ENCODE measurements at places on chromosomes 2 and 18.

DNA sequence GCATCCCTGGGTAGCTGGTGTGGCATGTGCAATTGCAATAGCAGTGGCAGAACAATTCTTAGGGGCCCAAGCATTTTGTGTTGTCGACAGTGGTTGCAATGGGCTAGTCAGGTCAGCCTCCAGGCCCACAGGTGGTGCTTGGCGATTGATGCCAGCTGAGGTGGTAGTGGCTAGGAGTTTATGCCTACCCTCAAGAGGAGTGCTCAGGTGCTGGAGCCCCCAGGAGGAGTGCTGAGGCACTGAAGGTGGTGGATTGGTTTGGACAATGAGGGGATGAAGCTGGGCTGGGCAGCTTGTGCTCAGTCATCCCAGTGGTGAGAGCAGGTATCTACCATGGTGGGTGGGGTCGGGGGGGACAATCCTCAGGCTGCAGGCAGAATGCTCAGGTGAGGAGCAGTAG lies 877.9 kb upstream of the TMEFF2 start:
- DNase-seq, result no peak

- DNase-seq, result no peak
These were observed 59.5 kb upstream of the AMMECR1L start for GRCh38 chr2:127945281-127945680.

GRCh38 chr2:164881524-164881923 lies 39.9 kb upstream of the COBLL1 start:
- no peak for DNase-seq

DNA sequence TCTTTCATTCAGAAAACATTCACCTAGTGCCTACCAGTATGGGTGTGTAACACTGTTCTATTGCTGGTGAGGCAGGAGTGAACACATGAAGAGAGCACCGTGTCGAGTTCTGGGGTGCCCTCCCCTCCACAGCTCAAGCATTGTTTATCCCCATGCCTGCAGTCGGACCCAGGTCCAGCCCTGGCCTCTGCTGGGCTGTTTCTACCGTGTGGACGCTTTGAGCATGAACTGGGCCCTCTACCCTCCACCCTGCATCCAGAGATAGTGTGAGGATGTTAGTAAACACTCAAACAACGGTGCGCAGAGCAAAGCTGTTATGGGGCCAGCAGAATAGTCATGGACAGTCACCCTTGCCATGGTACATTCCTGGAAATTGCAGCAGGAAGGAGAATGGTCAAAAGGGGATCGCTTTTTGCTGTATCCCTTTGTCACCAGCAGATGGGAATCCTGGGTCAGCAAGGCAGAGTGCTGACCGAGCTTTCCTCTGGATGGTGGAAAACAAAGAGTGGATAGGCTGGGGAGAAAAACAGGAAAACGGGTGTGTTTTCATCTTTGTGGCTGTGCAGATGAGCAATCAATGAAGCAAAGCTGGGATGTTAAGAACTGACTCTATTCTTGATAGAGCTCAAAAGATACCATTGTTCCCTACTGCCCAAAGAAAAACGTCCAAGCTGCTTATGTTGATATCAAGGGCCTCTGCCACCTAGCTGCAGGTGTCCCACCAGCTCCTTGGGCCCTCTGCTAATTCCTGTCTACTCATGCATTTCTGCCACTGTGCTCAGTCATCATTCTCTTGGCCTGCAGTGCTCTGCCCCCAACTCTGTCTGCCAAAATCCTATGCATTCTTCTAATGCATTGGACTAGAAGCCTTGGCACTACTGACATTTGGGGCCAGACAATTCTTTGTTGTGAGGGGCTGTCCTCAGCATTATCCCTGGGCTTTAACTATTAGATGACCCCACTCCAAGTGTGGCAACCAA lies 38.7 kb downstream of the REEP1 start:
- DNase-seq, result no peak

DNA sequence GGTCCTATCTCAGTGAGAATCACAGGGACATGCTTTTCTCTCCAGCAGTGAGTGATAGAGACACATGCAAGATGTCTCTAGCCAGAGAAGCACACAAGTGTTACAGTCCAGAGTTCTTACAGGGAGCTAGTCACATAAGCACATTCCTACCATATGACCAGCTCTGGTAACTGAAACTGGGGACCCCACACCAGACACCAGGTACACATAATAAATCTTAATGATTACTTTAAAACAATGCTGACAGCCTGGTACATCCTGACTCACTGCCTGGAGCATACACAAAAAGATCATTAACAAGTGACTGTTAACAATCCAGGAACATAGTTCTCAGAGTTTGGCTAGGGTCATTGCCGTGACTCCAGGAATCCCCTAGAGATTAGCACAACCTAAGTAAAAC lies 53.6 kb downstream of the GALNT1 start:
- no peak for DNase-seq

- DNase-seq, result no peak
These were observed 284.5 kb upstream of the TFPI start for GRCh38 chr2:187838690-187839089.

- no peak for DNase-seq
These were observed 44.9 kb upstream of the TTC39C start for GRCh38 chr18:23969664-23970063.

DNA sequence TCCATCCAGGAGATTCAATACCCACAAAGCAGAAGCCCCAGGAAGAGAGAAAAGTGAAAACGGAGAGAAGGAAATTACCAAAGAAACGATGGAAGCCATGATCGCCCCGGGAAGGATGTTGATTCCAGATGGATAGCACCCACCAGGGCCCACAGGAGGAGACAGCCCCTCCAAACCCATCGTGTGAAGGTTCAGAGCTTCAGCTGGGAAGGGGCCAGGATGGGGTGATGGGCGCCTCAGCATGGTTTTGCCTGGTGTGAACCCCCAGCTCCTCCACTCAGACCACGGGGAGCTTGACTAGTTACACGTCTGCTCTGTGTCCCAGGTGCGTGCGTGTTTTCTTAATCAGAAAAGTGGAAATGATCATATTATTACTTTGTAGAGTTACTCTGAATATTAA lies 264.5 kb downstream of the EIPR1 start:
- DNase-seq, result no peak

DNA sequence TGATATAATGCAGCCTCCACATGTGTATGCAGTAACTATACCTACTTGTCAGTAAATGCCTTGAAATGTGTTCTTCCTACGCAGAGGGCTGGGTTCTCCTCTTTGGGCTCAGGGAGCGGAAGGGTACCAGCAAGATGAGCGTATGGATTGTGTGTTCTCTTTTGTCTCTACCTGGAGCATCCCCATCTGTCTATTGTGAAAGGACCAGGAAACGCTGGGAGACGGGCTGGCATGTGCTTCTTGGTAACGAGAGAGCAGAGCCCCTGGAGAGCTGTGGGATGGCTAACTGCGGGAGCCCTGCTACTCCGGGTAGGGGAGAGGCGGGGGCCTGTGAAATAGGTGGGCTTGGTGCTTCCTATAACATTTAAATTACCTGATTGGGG lies 80.9 kb downstream of the BCL2 start:
- DNase-seq, result no peak

- DNase-seq, result no peak
These were observed 19.5 kb downstream of the TRAF3IP1 start for GRCh38 chr2:238339814-238340213.

GRCh38 chr18:40897884-40898283 lies 1057.2 kb upstream of the PIK3C3 start:
- no peak for DNase-seq

DNA sequence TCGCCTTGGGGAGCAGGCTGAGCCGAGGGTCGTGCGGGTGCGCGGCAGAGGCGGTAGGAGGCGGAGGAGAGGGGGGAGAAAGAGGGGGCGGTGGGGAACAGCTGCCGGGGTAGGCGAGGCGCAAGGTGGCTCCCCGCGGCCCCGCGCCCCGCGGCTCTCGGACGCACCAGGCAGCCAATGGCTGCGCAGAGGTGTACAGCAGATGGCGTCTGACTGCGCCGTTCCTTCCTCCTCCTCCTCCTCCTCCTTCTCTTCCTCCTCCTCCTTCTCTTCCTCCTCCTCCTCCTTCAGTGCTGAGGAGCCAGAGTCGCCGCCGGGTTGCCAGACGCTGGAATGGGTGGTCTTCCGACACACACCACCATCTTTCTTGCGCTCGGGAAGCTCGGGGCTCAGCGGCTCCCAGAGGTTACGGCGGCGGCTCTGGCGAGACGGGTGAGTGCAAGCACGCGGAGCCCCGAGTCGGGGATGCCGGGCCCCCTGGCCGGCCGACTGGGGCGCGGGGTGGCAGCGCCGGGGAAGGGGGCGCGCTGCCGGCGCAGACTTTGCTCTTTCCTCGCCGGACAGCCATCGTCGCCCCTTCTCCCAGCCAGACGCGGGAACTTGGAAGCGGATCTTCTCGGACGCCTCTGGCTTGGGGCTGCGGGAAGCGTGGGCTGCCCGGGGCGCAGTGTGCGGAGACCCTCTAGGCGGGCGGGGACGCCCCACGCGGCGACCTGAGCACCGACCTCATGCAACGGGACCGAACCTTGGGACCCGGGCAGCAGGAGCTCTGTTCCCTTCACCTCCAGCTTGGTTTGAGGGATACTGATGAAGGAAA lies at the start of gene THSD7B:
THSD7B (plus strand) TSS at position 290 of the 817 bp plus-strand sequence. CDS start 116,634 bp downstream, outside the sequence.
- no peak for DNase-seq

- no peak for DNase-seq
These were observed 206.7 kb downstream of the SH3RF3 start for GRCh38 chr2:109335631-109336176.

- DNase-seq, result no peak
These were observed 141.4 kb downstream of the SPAG16 start for GRCh38 chr2:213425618-213426017.

- no peak for DNase-seq
These were observed 1.5 kb downstream of the SOWAHC start for GRCh38 chr2:109615637-109616144.

DNA sequence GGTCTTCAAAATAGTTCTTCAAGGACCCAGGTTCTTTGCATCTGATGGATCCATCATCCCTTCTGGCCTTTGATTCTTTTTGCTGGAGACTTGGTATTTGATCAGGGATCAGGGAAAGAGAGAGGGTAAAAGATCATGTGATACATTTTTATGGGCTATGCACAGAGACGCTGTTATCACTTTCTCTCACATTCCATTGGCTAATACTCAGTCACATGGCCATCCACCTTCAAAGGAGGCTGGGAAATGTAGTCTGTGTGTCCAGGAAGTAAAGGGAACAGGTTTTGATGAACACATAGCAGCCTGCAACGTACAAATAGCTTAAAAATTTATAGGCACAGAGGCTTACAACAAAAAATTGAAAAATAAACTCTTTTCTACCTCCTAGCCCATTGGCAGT lies 629.6 kb upstream of the FANCL start:
- peak; percentile 25 for DNase-seq

GRCh38 chr2:179106342-179106675 lies 56.4 kb upstream of the CCDC141 start:
- DNase-seq, result no peak

DNA sequence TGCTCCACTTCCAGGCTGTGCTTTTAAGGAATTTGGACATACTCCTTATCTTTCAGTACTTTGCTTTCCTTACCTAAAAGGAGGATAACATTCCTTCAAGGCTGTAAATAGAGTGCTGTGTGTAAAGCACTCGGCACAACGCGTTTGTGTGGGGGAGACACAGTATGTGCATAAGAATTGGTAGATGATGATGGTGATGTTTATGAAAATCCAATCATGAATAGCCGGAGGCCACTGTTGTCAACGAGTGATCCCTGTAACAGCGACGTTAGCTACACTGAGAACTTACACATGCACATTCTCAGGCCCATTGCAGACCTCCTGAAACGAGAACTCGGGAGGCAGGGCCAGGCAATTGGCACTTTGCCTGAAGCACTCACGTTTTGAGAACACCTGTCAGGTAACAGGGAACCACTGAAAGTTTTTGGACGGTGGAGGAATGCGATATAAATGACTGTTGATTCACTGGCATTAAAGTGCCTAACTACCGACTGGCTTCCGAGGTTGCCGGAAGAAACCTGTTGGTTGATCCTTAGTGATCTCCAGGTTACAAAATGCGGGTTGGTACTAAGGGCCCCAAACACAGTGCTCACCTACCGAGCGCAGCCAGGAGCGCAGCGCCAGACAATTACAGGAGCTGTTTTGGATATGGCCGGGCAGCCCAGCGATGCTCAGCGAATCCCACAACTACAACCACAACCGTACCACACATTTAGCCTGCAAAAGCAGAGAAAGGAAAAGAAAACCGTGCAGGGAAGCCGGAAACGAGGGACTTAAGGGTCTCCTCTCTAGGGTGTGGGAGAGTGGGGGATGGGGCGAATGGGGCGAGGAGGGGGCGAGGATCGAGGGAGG lies 1.0 kb upstream of the MAP4K4 start:
- DNase-seq, result no peak

DNA sequence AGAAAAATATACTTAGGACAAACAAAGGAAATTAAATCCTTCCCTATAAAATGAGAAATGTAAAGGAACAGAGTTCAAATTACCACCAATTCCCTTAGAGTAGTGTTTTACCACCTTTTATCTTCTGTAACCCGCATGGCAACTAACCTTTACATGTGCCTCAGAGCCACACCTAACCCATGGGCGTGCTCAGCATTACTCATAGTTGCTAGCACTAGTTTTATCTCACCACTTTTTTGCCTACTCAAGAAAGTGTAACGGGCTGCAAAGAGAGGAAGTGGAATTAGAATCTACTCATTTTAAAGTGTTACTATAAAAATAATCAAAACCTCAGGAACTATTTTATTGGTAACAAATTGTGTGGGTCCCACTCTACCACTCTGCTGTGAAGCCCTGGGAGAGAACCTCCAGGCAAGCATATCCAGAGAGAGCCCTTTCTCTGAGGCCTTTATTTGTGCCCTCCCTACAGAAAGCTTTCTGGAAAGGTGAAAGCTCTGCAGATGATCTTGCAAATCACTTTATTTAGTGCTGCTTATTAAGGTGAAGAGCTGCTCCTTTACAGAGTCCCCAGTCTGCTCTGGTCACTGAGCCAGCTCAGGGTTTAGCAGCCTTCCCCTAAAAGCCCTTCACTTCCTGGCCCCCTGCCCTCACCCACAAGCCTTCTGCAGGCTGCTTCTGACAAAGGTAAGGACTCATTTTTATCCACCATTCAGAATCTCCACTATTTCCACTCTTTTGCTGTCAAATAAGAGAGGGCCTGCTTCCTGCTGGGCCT lies 98.8 kb downstream of the TRABD2A start:
- peak; percentile 16 for DNase-seq

GRCh38 chr2:209577376-209578357 lies 153.8 kb downstream of the MAP2 start:
- no peak for DNase-seq

DNA sequence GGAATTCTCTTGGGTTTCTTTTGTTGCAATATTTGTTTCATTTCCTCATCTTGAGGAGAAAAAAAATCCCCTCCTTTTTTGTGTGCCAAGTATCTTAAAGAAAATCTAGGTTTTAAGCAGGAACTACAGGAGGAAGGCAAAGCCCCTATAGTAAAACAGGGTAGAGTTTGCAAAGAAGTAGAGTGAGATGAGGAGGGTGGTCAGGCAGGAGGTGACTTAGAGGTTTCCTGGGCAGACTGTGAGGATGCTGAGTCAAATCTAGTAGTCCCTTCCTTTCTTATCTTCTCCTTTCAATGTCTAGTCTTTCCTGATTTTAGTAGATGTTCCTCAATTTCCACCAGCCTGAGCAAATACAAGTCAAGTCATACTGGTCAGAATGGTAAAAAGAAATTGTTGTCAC lies 222.5 kb downstream of the PMAIP1 start:
- no peak for DNase-seq
